ENCODE measurements at places on chromosomes 2 and 18. TPM values are rescaled to one million over a fixed set of nuclear protein-coding genes. Genes with fewer than 3 reads are reported as not detected.

The FSHR gene
- not detected for total RNA-seq

The TDRD15 gene
- not detected for total RNA-seq

The ARL6IP6 gene
- total RNA-seq = 54.9 TPM

DNA sequence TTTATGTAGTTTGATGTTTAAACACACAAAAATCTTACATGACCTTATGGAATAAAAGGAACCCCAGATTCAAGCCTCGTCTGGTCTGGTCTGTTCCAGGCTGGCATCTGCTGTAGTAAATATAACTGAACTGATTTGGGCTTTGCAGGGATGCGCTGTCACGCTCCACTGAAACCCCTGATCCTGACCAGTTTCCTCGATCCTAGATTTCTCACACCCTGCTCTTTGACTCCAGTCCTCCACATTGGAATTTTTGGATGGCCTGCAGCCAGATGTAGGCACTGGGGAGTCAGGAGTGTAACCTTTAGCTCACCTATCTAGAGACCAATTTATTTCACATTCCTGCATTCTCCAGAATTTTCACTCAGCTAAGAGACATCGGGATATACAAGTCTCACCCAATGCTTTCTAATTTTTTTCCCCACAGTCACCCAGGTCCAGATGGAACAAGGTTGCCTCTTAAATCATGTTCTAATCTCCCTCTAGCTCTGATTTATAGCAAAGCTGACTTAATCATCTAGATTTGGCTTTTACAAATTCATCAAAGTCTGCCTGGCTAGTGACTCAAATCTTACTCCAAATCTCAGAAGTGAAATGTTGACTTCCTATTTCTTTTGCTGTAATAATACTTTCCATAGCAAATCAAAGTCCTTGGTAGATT, 219.6 kb downstream of the CD226 start:
- DNase-seq = no peak

The FBXO48 gene
- total RNA-seq = 0.52 TPM

- DNase-seq = no peak
Measured at GRCh38 chr2:150663143-150663542, 175.7 kb upstream of the RND3 start.

The METTL5 gene
- 61.5 TPM for total RNA-seq

The FEV gene
- not detected for total RNA-seq

DNA sequence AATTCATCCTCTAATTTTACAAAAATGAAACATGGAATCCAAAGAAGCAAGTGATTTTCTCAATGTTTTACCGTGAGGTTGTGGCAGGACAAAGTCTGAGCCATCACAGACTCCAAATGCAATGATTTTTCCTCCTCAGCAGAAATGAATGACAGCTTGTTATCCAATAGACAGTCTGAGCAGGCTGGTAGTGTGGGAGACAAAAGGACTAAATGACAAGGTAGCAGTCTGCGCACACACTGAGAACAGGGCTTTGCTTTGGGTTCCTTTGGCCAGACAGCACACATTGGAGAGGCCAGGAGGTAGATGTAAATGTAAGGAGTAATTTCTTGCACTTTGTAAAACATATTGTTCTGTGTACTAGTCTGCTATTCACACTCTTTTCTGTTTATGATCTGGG, 50.3 kb upstream of the RGPD4 start:
- DNase-seq = no peak

The METTL21A gene
- 52.2 TPM for total RNA-seq

DNA sequence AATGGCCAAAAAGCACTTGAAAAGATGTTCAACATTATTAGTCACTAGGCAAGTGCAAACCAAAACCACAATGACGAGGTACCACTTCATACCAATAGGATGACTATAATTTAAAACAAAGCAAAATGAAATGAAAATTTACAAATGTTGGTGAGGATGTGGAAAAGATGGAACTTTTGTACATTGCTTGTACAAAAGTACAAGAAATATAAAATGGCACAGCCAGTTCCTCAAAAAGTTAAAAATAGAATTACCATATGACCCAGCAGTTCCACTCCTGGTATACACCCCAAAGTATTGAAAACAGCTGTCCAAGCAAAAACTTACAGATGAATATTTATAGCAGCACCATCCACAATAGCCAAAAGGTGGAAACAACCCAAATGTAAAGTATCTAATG, 107.8 kb upstream of the XPO1 start:
- no peak for DNase-seq

The LIMS4 gene
- 0.07 TPM for total RNA-seq

The DES gene
- total RNA-seq = 18.8 TPM

GRCh38 chr18:54995421-54996143, 36.3 kb upstream of the CCDC68 start:
- no peak for DNase-seq

The PLCD4 gene
- not detected for total RNA-seq

The CAPN13 gene
- 2.3 TPM for total RNA-seq

- no peak for DNase-seq
Measured at GRCh38 chr2:110999626-111000025, 121.1 kb upstream of the BCL2L11 start.

The CAPN14 gene
- total RNA-seq = 0.17 TPM

GRCh38 chr18:10530852-10531251, 5.0 kb downstream of the NAPG start:
- no peak for DNase-seq

DNA sequence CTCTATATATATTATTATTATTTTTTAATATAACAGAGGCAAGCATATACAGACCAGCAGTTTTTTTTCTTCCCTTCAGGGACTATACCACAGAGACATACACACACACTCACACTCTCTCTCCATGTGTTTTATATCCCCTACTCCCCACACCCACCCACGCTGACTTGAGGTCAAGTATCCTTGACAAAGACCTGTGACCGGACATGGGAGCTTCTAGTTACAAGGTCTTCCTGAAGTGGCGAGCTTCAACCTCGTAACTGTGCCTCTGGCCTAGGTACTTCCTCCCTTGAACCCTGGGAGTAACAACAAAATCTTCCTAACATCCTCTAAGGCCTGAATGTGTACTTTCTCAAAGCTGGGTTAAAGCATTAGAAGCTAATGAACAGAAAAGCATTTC, 52.5 kb downstream of the POLR1A start:
- no peak for DNase-seq
